ENCODE measurements at places on chromosomes 16 and 17. TPM values are rescaled to one million over a fixed set of nuclear protein-coding genes. Genes with fewer than 3 reads are reported as not detected.

- no peak for DNase-seq
Observed at GRCh38 chr16:7304279-7304678, 28.4 kb upstream of the RBFOX1 start.

NPTX1 gene
- 20.5 TPM for polyA plus RNA-seq

GRCh38 chr17:2030779-2031163 is 818 bp downstream of the DPH1 start:
- no peak for DNase-seq

GRCh38 chr16:5851393-5851982 is 753.9 kb upstream of the EEF2KMT start:
- no peak for DNase-seq

MLYCD gene
- polyA plus RNA-seq: 5.0 TPM

GRCh38 chr17:41684035-41684434 is 4.7 kb upstream of the EIF1 start:
- peak; percentile 72 for DNase-seq
